ENCODE measurements at places on chromosomes 6 and 20.

GRCh38 chr20:3828798-3829197 is 8.5 kb downstream of the AP5S1 start:
- no peak for DNase-seq

DNA sequence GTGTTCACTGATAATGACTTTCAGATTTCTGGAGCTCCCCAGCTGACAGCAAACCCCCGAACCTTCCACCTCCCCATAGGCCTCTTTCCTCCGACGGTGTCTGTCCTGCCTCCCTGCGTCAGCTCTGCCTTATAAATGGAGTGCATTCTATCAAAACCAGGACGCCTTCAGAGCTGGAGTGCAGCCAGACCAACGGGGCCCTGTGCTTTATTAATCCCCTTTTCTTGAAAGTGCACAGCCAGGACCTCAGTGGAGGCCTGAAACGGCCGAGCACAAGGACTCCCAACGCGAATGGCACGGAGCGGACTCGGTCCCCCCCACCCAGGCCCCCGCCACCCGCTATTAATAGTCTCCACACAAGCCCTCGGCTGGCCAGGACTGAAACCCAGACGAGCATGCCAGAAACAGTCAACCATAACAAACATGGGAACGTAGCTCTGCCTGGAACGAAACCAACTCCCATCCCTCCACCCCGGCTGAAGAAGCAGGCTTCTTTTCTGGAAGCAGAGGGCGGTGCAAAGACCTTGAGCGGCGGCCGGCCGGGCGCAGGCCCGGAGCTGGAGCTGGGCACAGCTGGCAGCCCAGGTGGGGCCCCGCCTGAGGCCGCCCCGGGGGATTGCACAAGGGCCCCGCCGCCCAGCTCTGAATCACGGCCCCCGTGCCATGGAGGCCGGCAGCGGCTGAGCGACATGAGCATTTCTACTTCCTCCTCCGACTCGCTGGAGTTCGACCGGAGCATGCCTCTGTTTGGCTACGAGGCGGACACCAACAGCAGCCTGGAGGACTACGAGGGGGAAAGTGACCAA is 42.3 kb upstream of the NAA20 start:
- DNase-seq = peak; percentile 85

DNA sequence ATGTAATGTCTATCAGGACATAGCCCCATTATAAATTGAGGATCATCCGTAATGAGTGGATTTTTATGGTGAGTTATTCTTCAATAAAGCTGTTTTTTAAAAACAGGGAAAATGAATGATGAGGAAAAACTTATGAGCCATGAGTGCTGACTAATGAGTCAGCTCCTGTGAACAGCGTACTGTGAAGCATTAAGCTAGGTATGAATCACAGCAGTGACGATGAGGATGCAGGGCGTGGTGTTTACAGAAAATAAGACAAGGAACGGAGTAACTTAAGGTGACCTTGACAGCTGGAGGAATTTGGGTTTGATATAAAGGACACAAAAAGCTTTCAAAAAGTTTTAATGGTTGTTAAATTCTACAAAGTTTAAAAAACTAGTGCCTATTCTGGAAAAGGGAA is 96.3 kb downstream of the FOXF2 start:
- no peak for DNase-seq

DNA sequence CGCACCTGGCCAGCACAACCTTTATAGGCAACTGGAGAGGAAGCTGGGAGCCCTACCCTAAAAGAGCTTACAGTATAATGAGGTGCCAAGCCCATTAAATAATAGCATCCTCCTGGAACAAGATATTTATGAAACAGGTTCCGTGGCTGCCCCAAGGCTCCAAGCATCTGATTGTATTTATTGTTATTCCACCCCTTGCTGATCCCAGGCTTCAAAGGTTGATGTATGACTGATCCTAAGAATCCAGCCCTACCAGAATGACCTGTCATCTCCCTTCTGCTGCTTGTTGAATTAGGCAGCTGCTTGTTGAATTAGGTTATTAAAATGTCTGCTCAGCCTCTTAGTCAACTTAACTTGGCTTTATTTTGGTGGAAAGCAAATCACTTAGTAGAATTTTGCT is 35.2 kb upstream of the SASH1 start:
- DNase-seq = no peak

- no peak for DNase-seq
Observed at GRCh38 chr6:21604081-21604480, 10.5 kb downstream of the SOX4 start.

DNA sequence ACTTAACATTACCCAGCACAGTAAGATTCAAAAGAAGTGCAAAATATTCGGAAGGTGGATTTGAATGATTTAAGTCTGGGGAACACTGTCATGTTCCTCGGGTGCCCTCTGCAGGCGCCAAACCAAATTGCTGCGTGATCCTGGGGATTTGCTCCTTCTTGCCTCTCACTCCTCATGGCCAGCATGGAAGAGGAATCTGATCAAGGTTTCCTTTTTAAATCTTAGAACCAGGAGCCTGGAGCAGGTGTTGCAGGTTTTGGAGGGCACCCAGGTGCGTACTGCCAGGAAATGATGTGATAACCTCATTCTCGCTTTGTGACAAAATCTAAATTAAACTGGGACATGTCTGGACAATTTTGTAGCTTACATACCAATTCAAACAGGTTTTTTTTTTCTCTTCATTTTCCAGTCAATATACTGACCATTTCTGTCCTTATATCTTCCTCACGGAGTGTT is 8.1 kb upstream of the PFDN4 start:
- DNase-seq = peak; percentile 32

- DNase-seq = peak; percentile 18
Observed at GRCh38 chr6:96391776-96392360, 129.7 kb upstream of the UFL1 start.

DNA sequence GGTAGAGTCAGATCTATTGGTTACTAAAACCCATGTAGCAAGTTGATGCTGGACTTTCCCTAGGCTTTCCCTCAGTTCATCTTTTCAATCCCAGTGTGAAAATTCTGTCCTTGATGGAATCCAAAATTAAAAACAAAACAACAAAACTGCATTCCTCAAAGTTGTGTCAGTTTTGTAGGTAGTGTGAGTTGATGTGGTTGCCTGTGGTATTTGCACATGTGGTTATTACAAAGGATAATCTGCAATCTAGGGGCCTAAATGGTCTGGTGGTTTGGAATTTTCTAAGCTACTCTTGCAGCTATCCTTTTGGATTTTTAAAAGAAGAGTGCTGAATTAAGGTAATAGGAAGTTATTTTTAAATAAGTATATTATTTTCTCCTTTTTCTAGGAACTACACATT is 132.2 kb upstream of the SCGN start:
- no peak for DNase-seq

GRCh38 chr6:9233686-9234085 is 798.3 kb upstream of the SLC35B3 start:
- no peak for DNase-seq

GRCh38 chr20:59300333-59301081 is at the start of gene EDN3:
Gene EDN3 (plus strand): TSS chr20:59300611. CDS start chr20:59300813, 202 bp downstream.
- DNase-seq = no peak

DNA sequence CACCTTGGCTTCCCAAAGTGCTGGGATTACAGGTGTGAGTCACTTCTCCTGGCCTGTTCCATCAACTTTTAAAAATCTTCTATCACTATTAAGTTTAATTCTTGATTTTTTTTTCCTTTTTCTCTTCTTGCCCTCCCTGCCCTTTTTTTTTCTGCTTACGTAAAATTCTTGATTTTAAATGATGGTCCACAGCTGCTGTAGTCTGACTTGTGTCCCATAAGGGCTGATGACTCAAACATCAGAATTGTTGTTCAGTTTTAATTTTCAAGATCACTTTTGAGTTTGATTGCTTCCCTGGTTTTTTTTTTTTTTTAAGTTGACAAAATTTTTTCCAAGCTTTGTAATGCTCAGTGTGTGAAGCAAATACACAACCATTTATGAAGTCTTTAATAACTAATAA is 61.9 kb downstream of the CBFA2T2 start:
- no peak for DNase-seq

DNA sequence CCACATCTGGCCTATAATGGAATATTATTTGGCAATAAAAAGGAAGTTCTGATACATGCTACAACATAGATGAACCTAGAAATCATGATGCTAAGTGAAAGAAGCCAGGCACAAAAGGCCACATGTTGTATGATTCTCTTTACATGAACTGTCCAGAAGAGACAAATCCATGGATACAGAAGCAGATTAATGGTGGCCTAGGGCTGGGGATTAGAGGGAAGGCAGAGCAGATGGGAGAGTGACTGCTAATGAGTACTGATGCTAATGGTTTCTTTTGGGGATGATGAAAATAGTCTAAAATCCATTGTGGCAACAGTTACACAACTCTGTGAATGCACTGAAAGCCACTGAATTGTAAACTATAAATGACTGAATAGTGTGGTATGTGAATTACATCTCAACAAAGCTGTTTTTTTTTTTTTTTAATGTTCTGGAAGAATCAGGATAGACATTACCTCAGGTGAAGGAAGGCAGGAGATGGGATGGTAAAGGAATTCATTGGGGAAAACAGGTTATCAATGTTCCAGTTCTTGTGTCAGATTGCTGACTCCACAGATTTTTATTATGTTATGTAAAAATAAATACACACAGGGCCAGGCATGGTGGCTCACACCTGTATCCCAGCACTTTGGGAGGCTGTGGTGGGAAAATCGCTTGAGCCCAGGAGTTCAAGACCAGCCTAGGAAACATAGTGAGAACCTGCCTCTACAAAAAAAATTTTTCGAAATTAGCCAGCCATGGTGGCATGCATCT is 8.9 kb upstream of the SOX12 start:
- DNase-seq = no peak

GRCh38 chr6:33945931-33946330 is 142.1 kb upstream of the MLN start:
- DNase-seq = no peak

GRCh38 chr6:152571089-152571488 is 66.1 kb downstream of the SYNE1 start:
- no peak for DNase-seq

GRCh38 chr6:149076355-149076734 is 241.2 kb upstream of the TAB2 start:
- DNase-seq = no peak

- DNase-seq = no peak
Observed at GRCh38 chr6:14178083-14178445, 60.5 kb downstream of the CD83 start.

GRCh38 chr6:134457941-134458340 is 140.0 kb upstream of the SGK1 start:
- DNase-seq = no peak

DNA sequence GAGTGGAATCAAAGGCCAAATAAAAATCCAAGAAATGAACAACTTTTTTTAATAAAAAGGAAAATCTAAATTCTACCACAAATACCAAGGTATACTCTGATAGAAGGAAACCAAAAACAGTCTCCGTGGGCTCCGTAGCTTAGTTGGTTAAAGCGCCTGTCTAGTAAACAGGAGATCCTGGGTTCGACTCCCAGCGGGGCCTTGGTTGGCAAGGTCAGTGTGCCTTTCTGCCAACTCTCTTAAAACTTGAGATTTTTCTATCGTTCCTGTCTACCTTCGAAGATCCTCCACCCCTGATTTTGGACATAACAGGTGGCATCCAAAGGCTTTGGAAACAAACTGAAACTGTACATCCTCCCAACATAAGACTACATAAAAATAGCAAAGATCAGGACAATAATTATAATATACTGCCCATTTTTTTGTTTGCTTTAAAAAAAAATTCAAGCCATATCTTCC is 197.9 kb downstream of the TRIM27 start:
- DNase-seq = no peak

DNA sequence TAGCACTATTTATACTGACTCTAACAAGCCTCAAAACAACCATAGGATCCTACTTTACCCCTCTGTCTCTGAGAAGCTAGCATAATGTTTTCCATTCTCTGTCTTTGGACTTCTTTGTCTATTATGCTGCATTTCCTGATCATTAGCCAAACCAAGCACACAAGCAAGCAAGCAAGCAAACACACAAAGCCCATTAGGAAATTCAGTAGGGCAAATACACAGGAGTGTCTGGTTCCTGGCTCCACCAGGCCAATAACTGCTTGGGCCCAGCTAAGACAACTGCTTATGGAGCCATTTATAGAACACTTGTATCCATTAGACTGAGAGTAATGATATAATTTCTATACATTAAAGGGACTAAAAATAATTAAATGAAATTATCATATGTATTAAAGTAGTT is 952.9 kb upstream of the EPHA7 start:
- no peak for DNase-seq

DNA sequence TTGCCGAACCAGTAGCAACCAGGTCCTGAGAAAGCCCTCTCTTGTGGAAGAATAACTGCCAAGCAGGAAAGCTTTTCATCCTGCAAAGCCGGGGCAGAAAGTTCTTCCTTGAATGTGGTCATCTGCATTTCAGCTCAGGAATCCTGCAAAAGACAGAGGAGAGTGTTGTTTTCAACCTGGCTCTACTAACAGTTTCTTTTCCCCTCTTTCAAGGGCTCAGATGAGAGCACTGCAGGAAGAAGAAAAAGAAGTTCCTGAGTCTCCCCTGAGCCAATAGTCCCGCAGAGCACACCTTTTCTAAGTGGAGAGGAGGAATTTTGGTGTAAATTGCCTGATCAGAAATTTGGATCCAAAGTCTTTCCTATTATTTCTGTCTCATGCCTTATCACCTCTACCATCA is 10.7 kb downstream of the HLA-DRB1 start:
- no peak for DNase-seq

GRCh38 chr20:8425016-8425415 is 292.9 kb downstream of the PLCB1 start:
- no peak for DNase-seq

DNA sequence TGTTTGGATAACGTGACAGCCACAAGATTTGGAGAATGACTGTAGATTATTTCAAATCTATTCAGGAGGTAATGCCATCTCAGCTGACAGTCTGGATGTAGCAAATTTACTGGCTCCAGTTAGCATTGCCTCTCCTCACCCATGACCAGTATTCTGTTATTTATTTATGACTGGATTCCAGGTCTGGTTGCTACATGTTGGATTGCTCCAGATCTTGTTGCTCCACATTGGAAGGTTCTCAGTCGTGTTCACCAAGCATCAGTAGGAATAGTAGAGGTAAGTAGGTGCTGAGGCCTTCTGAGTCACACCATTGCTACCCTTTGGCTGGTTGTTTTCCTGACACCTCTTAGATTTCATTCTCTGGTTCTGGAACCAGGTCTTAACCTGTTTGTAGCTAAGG is 69.5 kb upstream of the ELOVL5 start:
- no peak for DNase-seq

DNA sequence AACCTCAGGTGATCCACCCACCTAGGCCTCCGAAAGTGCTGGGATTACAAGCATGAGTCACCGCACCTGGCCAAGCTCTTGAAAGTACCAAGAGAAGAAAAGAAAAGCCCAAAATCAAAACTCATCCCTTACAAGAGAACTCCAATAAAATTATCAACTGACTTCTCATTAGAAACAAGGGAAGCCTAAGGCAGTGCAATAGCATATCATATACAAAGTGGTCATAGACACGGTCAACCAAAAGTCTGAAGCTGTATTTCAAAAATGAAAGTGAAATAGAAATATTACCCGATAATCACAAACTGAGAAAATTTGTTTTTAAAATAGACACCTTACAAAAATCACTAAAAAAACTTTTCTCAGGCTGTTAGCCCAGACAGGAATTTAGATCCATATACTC is 1321.1 kb upstream of the GJE1 start:
- no peak for DNase-seq

GRCh38 chr6:147447835-147448611 is 60.5 kb upstream of the SAMD5 start:
- no peak for DNase-seq

All from amygdala (tissue), 56 donors.